ENCODE measurements at places on chromosomes 7 and 10. TPM values are rescaled to one million over a fixed set of nuclear protein-coding genes. Genes with fewer than 3 reads are reported as not detected.

CRHR2 gene
- total RNA-seq: not detected

SPDYE16 gene
- not detected for total RNA-seq

GRCh38 chr10:77893386-77893785, 33.2 kb downstream of the DLG5 start:
- peaks cover 8% of the 10 kb centered on the region for H3K4me1 ChIP-seq
- H3K27me3 ChIP-seq: no peaks in the 10 kb centered on the region

DNA sequence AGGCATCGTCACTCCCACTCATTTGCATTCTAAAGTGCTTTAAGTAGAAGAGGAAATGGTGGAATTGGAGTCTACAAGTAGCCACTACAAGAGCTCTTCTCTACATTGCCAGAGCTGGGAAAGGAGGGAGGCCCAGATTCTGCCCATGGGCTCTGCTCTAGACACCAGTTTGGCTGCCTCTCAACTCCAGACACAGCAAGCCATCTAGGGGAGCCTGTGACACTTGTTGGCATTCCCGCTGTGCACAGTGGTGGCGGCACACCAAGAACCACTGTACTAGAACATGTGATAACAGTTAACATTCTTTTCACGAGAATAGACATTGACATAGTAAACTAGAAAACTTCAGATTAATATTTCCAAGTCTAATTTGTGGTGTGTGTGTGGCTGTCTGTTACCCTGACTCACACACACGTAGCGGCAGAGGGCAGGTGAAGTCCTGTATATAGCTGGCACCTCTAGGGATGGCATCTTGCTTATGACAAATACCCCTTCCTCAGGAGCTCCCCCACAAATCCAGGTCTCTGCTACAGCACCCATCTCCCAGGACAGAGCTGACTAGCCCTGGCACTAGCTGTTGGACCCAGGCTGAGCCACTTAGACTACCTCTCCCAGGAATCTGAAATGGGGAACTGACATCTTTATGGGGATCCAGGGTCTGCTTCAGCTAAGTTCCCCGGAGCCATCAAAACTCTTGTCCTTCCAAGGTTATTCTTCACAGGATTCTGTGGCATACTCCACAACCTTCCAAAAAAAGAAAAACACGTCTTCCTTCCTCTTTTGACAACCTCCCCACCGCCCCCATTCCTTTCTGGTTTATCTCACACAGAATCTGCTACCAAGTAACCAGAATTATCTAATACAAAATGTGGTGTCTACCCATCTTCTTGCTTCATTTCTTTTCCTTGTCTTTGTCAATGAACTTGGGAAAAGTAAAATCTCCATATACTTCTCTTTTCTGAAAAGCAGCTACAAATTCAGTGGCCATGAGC, 54.7 kb upstream of the MRLN start:
- no peaks in the 10 kb centered on the region for H3K4me1 ChIP-seq
- peaks cover 30% of the 10 kb centered on the region for H3K36me3 ChIP-seq
- no peak overlapping the region for H3K4me3 ChIP-seq
- H3K27me3 ChIP-seq: no peaks in the 10 kb centered on the region
- DNase-seq: no peak

- no peaks in the 10 kb centered on the region for H3K27me3 ChIP-seq
- no peaks in the 10 kb centered on the region for H3K4me1 ChIP-seq
- DNase-seq: no peak
- no peak overlapping the region for H3K4me3 ChIP-seq
- H3K27ac ChIP-seq: no peak overlapping the region
- H3K36me3 ChIP-seq: peaks cover 35% of the 10 kb centered on the region
These were observed 43.2 kb downstream of the MCMBP start for GRCh38 chr10:119829429-119829828.
